ENCODE measurements at places on chromosomes 2 and 18.

- no peak for DNase-seq
Observed at GRCh38 chr2:27350106-27350693, 6.4 kb downstream of the GTF3C2 start.

DNA sequence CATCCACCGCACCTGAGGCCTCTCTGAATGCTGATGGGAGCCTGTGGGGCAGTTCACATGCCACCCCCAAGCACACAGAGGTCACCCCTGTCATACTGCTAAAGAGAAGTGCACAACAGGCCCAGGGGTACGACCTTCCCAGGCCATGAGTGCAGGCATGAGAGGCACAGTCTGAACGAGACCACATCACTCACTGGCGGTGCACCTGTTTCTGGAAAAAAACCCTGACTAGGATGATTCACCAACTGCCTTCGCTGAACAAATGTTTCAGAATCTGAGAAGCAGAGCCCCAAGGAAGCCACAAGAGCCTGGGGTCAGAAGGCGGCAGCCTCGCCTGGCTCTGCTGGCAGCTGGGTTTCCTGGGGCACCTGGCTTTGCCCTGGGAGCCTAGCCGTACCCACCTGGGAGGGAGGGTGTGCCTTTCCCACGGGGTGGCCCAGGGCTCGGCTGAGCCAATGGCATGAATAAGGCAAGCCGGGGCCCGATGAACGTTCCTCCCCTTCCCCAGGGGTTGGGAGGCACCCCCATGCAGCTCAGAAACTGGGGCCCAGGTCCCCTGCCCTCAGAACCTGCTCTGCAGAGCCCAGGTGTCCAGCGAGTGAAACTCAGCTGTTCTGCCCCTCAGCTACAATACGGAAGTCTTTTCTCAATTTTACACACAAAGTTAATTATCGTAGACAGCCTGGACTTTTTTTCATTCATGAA, 73.8 kb downstream of the HDAC4 start:
- peak; percentile 46 for DNase-seq

DNA sequence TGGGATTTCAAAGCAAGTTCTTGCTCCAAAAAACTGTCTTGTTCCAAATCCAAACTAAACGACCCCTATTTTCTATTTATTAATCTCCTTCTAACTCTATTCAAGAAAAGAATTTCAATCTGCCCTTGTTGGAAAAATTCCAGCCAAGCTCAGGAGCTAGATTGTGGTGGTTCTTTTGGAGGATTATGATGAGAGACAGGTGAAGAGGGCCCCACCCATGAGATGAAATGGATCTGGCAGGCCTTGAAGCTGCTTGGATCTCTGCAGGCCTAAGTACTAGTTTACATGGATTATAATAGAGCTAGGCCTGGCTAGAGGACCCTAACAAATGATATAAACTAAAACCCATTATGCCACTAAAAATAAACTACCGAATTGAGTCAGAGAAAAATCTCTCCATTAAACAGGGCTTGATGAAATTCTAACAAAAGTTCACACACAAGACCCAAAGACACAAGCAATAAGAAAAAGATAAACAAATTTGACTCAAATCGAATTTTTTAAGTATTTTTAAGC, 101.6 kb downstream of the GFPT1 start:
- DNase-seq = no peak

DNA sequence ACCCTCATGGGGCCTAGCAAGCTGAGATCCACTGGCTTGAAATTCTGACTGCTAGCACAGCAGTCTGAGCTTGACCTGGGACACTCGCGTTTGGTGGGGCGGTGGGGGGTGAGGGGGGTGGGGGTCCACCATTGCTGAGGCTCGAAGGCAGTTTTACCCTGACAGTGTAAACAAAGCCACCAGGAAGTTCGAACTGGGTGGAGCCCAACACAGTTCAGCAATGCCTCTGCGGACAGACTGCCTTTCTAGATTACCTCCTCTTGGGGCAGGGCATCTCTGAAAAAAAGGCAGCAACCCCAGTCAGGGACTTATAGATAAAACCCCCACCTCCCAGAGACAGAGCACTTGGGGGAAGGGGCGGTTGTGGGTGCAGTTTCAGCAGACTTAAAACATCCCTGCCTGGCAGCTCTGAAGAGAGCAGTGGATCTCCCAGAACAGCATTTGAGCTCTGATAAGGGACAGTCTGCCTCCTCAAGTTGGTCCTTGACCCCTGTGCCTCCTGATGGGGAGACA, 149.7 kb upstream of the TANK start:
- no peak for DNase-seq

DNA sequence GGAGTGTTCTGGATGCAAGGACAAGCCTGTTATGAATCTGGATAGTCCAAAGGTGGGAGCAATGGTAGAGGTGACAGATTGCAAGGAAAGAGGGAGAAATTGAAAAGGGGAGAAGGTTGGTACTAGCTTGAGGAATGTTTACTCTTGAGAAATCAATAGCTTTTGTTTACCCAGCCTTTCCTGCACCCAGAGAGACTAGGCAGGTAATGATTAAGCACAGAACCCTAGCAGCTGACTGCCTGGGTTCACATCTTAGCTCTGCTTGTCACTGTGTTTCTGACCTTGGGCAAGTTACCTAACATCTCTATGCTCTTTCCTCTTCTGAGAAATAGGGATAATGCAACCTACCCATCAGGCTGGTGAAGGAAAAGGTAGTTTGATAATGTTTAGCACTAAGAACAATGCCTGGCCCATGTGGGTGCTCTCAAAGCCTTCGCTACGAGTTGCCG, 178.6 kb downstream of the MGAT5 start:
- no peak for DNase-seq

DNA sequence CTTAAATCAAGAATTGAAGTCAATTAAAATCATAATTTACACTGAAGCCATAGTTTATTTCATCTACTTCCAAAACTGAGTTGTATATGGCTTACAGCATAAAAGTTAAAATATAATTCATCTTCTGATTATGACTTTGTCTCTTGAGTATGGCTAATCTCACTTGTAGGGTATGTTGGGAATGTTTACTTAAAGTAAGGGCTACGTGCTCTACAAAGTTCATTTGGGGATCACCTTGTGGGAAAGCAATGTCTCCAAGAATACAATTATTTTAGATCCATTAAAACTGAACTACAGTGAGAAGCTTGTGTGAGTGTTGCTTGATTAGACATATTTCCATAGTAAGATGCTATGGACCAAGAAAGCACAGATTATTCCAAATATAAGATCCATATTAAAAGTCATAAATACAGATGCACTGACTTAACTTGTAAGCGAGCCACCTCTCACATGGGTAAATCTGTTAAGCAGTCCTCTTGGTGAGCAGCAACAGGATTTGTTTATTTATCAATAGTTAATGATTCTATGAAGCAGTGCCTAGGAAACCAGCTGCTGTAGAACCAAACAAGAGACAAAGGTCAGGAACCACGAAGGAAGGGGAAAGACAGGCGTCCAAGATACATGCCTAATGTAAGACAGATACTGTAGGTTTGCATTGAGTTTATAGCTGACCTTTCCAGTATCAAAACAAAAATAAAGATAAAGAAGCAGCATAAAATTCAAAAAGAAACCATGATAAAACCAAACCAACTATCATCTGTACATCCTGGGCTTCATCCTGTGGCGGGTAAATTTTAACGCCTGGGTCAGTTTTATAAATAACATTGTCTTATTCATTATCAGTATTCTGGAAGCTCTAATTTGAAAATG, 24.8 kb downstream of the DSG4 start:
- no peak for DNase-seq

- no peak for DNase-seq
Observed at GRCh38 chr18:58776084-58776483, 88.6 kb upstream of the ZNF532 start.

GRCh38 chr2:61018318-61018755, 282 bp upstream of the PUS10 start:
- no peak for DNase-seq

- DNase-seq = no peak
Observed at GRCh38 chr2:196040218-196040617, 28.4 kb downstream of the DNAH7 start.

- DNase-seq = no peak
Observed at GRCh38 chr2:40434731-40435271, 17.1 kb downstream of the SLC8A1 start.

GRCh38 chr2:195579776-195580555, 77.1 kb upstream of the SLC39A10 start:
- no peak for DNase-seq

DNA sequence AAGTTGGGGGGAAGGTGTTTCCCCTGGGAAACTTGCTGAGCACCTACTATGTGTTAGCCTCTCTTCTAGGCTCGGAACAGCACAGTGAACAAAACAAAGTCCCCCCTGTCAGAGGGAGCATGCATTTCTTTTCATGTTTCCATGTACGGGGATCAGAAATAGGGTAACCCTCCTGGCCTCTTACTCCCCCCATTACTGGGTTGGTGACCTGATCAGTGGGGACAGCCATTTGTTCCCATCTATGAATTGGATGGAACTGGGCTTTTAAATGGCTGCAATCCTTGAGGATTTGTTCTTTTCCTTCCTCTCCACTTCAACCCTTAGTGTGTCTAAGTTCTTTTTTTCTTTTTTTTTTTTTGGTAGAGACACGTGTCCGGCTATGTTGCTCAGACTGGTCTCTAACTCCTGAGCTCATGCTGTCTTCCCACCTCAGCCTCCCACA, 13.7 kb downstream of the NCL start:
- DNase-seq = no peak

- DNase-seq = no peak
Observed at GRCh38 chr2:110873597-110874452, 141.5 kb downstream of the ACOXL start.

DNA sequence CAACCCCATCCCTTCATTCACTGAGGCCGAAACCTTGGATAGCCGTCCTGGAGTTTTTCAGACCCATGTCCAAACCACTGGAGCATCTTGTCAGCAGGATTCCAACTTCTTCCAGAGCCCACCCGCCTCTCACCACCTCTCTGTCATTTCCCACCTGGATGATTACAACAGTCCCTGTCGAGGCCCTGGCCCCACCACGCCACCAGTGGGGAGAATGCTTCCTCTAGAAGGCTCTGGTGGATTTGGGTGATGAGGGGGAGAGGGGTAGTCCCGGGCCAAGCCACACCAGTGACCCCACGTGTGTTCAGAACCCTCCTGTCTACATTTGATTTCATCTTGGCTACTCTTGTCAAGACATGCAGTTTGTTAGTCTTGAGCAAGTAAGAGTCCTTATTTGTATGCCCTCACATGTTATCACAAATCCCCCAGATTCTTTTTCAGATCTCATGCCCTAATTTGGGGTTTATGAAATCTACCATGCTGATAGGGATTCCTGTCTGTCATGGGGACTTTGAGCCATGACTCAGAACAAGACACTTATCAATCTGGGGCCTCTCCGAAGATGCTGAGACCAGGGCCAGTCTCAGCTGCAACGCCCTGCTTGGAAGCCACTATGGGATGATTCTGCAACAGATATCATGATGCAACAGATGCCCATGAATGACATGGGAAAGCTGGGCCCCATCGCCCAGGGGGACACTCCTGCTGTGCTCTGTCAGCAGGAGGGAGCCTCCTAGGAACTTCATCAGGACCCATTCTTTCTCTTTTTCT, 186.1 kb downstream of the ZFP36L2 start:
- no peak for DNase-seq

DNA sequence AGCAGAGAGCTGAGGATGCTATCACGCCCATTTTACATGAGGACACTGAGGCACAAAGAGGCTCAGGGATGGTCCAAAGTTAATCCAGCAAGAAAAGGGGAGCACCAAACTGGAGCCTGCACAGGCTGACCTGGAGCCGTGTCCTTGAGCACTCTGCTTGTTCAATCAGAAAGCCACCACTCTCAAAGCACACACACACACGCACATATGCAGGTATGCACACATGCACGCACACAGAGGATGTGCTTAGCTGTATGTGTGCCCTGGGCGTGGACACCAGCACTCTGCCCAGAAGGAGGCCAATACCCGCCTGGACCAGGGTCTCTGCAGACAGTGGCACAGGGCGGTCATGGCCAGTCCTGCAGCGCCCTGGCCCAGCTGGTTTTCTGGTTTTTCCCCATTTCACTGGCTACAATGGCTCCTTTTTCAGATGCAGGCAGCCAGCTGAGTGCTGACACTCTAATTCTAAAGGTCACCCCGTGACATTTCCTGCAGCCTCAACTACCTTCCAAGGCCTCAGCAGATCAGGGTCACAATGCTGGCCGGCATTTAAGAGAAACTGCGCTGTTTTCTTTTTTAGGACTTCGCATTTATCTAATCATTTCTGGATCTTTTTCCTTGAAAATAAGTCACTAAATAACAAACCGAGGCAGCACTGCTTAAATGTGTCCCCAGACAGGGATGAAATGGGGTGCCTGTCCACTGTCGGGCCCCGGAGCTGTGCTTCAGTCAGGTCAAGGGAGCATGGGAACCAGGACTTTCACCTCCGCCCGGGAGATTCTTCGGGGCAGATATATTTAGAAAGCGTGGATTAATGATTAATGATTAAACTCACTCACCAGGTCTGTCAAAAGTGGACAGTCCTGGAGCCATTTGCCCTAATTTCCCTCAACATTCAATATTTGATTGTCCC, 104.5 kb downstream of the HDAC4 start:
- no peak for DNase-seq

GRCh38 chr2:240502059-240502429, 55.7 kb downstream of the ANKMY1 start:
- DNase-seq = no peak

GRCh38 chr2:36184848-36185247, 170.7 kb upstream of the CRIM1 start:
- DNase-seq = no peak

DNA sequence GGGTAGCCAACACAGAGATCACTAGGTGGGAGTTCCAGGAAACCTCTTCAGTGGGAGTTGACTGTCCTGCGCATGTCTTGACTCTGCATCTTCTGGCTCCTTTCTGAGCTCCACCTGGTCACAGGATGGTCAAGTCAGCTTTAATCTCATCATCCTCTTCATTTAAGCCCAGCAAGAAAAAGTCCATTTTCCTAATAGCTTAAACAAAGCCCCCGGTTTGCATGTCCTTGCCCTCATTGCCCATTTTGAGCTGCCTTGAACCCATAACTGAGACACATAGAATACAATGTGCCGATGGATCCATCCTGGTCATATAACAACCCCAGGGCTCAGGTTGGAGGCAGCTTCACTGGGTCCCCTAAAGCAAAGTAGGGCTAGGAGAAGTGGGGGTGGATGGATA, 40.8 kb downstream of the SPATS2L start:
- no peak for DNase-seq

DNA sequence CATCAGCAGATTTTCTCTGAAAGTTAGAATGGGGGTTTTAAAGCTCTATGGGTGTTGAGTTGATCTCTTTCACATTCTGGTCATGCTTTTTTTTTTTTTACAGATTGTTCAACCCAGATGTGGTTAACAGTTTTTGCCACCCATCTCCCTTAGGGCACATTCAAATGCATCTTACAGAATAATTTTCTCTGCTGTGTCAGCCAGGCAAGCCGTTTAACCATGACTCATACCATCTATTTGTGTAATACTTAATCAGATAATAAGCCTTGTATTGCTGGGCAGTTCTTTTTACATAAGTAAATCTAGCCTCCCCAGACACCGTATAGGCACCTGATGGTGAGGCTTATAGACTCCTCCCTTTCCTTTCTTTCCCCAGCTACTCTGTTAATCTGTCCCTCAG, 62.0 kb downstream of the TGIF1 start:
- DNase-seq = peak; percentile 65
